ENCODE measurements at places on chromosomes 2 and 18. TPM values are rescaled to one million over a fixed set of nuclear protein-coding genes. Genes with fewer than 3 reads are reported as not detected.

Gene SERPINB4
- 0.17 TPM for total RNA-seq

Gene KCNE4
- 0.93 TPM for total RNA-seq

Gene EPG5
- 4.3 TPM for total RNA-seq

Gene LIPG
- total RNA-seq = 0.03 TPM

Gene G6PC2
- total RNA-seq = not detected

Gene ROCK1
- 17.3 TPM for total RNA-seq

Gene DLX1
- 3.5 TPM for total RNA-seq

Gene ABCB11
- not detected for total RNA-seq

Gene FOXD4L1
- 0.64 TPM for total RNA-seq

Gene DUSP19
- total RNA-seq = 0.57 TPM

Gene UGT1A10
- 0.26 TPM for total RNA-seq

Gene NOSTRIN
- 1.6 TPM for total RNA-seq

Gene NETO1
- not detected for total RNA-seq

Gene PPIL3
- 32.4 TPM for total RNA-seq

Gene CPO
- total RNA-seq = not detected

Gene GNAL
- total RNA-seq = 4.8 TPM

Gene C2orf78
- total RNA-seq = not detected

Gene RPS27A
- 2,773 TPM for total RNA-seq

Gene EPAS1
- total RNA-seq = 93.0 TPM

Gene MERTK
- total RNA-seq = 1.9 TPM

Gene PLEK
- total RNA-seq = not detected

Gene RUFY4
- not detected for total RNA-seq

Gene TRABD2A
- 9.9 TPM for total RNA-seq

Gene SLC4A5
- 0.40 TPM for total RNA-seq

Gene HADHB
- total RNA-seq = 104 TPM

Gene ICA1L
- 2.1 TPM for total RNA-seq

Gene MAP3K19
- total RNA-seq = not detected

Gene VRK2
- 36.0 TPM for total RNA-seq

Gene AQP12B
- not detected for total RNA-seq

Gene SCYGR4
- not detected for total RNA-seq

Gene FBXO36
- 1.0 TPM for total RNA-seq

Gene SP5
- total RNA-seq = not detected

Gene POLR1B
- total RNA-seq = 24.4 TPM

Gene CASP8
- total RNA-seq = 40.0 TPM

Gene KLHL41
- 0.30 TPM for total RNA-seq

Gene COL6A3
- total RNA-seq = 0.10 TPM

Gene CERKL
- 0.19 TPM for total RNA-seq

Gene DPP4
- total RNA-seq = 0.76 TPM

Gene CLEC4F
- total RNA-seq = not detected

Gene ITGB6
- 0.84 TPM for total RNA-seq

Gene ZNF638
- total RNA-seq = 77.2 TPM

Gene FAM237A
- total RNA-seq = not detected

Gene HJURP
- total RNA-seq = 99.6 TPM

Gene REG1B
- total RNA-seq = not detected

Gene FIGN
- total RNA-seq = 2.1 TPM

Gene NT5C1B
- total RNA-seq = not detected
